ENCODE measurements at places on chromosomes 11 and 22.

GRCh38 chr11:96317985-96318384 is 25.0 kb downstream of the MAML2 start:
- DNase-seq = no peak

GRCh38 chr22:26287382-26288225 is 118.3 kb downstream of the SEZ6L start:
- no peak for DNase-seq

DNA sequence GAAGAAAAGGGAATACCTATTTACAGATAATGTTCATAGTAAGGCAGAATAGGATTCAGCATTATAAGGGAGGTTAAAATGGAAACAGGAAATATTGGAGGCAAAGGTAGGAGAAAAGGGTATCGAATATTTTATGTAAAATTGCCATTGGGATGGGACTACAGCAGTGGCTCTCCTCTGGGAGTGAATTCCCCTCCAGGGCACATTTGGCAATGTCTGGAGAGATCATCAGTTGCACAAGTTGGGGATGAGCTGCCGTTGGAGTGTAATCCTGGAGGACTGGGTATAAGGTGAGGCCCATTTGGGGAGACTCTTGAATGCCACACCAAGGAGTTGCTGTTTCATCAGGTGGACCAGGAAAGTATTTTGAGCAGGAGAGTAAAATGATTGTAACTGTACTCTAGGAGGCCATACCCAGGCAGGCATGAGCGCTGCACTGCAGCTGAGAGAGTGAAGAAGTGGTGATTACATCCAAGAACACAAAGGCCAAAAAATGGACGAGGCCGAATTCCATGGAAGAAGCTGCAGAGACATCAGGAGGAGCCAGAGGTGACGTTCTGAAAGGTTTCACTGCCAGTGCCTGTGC is 8.7 kb upstream of the ACRV1 start:
- no peak for DNase-seq

GRCh38 chr11:12120031-12121008 is 9.9 kb downstream of the MICAL2 start:
- DNase-seq = no peak

DNA sequence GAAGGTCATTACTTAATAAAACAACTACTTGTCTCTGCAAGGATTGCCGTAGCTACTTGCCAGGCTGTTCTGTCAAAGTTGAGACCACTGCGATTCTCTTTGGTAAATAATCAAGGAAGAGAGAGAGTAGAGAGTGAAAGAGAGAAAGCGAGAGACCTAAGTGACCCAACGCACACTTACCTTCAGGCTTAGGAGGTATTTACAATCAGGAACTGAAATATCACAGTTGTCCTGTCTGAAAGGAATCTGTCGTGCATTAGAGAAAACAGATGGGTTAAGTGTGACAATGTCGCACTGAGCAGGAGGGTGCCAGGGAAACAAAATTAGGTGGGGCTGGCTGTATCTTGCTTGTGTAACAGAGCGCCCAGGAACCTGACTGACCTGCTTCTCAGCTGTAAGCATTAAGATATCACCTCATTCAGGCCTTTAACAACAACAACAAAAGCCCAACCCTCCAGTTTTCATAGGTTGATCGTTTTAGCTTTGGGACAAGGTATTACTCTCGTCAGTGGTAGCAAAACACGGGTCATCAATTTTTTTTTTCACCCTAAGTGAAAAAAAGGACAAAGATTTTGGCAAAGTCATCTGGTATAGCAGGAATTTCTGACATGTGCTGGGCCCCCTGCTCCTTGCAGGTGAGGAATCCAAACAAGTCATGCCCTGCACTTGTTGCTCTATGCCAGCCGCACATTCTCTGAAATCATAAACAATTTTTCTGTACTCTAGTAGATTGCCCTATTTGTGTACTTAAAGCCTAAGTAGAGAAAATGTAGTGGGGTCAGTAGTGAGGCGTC is at the start of gene MUC15:
Gene MUC15 (minus strand): TSS at position 403 of the 794 bp plus-strand sequence. CDS start 5,169 bp downstream, outside the sequence.
- DNase-seq = no peak

- DNase-seq = no peak
Measured at GRCh38 chr22:39094717-39095389, 2.2 kb upstream of the APOBEC3H start.
